ENCODE measurements at places on chromosomes 5 and 9.

GRCh38 chr5:125249400-125249799 is 503.0 kb upstream of the ZNF608 start:
- no peak for DNase-seq

GRCh38 chr5:132848270-132848669 is 17.8 kb upstream of the SHROOM1 start:
- no peak for DNase-seq

GRCh38 chr5:167634432-167634831 is 657.0 kb upstream of the WWC1 start:
- DNase-seq = no peak

DNA sequence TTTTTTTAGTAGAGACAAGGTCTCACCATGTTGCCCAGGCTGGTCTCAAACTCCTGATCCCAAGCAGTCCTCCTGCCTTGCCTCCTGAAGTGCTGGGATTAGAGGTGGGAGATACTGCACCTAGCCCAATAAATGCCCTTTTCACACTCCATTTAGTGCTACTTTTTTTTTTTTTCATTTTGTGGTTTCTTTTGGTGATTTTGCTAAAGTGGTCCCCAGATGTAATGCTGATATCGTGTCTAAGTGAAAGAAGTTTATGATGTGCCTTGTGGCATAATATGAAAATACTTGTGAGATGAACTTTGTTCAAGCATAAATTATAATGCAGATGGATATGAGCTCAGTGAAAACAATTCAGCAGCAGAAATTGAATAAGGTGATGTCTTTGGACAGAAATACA is 227.4 kb downstream of the ARHGAP26 start:
- DNase-seq = no peak

All from smooth muscle cell of the brain vasculature (primary cell).